ENCODE measurements at places on chromosomes 5 and 9.
A peak's percentile ranks its signal among the peaks of the same experiment; 100 is the strongest.

GRCh38 chr5:108727236-108727650, 20.5 kb upstream of the FER start:
- DNase-seq, result no peak

DNA sequence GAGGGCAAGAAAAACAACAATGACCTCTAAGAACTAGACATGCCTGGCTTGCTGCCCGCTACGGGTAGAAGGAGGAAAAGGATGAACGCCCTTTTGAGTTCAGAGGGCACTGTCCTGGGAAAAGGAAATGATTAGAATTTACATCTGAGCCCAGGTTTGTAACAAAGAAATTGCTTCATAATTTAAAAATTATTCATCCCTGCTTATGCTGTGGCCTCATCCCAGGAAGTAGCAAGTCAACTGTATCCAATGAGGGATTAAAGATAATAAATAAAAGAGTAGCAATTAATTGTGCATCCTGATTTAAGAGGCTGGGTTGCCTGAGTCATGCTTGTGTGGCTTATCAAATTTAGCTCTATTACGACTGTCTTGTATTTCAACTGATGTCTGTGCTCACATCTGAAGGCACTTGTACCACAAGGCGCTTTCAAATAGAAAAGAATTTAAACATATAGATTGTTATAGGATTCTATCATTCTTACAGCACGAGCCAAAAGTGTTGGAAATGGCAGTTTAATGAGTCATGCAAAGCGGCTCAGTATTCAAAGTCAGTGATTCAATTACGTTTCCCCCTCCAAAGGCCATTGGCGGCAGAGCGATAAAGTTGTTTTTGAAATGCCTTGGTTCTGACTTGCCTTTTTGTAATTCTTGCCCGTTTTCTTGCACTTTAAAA, 40.0 kb upstream of the DMRT1 start:
- DNase-seq, result no peak

DNA sequence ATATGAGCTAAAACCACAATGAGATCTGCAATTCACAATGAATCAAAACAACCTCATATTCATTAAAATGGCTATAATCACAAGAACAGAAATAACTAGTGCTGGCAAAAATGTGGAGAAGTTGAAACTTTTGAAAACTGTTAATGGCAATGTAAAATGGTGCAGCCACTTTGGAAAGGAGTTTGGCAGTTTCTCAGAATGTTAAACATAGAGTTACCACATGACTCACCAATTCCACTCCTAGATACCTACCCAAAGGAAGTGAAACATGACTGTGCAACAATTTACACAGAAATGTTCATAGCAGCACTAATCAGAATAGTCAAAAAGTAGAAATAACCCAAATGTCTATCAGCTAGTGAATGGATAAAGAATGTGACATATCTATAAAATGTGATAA, 862.2 kb downstream of the DTWD2 start:
- DNase-seq, result no peak

- DNase-seq, result no peak
Measured at GRCh38 chr5:154544646-154545045, 66.6 kb upstream of the HAND1 start.

- no peak for DNase-seq
Measured at GRCh38 chr9:116843863-116844620, 156.9 kb downstream of the TRIM32 start.

DNA sequence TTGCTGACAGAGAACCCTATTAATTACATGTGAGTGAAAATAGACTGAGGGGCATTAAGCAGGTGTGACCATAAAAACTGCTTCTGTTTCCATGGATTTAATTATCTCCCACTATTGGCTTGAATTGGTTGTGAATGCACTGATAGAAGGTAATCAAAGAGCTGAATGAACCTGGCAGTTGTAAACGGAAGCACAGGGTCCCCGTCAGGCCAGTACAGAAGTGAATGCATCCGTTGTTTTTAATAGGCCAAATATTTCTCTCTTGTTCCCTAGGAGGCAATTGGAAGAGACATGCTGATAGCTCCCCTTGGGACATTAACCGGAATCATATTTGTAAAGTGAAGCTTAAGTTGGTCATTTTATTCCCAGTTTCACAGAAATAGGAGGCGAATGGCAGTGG, 147.0 kb downstream of the CAVIN4 start:
- DNase-seq, result no peak

DNA sequence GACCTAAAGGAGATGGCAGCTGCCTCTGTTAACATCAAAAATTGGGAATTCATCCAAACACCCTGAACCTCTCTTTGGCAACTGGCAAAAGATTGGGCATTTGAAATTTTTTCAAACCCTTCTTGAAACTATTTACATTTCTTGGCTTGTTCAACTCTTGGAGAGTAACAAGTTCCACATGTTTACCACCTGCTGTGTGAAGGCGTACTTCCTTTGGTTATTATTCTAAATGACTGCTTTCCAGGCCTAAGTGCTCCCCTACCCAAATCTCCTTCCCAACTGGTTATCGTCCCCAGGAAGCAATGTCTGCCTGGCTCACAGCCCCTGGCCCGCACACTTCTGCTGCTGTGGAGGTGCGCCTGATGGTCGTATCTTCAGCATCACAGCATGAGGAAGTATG, 422.7 kb downstream of the DMAC1 start:
- DNase-seq, result no peak

DNA sequence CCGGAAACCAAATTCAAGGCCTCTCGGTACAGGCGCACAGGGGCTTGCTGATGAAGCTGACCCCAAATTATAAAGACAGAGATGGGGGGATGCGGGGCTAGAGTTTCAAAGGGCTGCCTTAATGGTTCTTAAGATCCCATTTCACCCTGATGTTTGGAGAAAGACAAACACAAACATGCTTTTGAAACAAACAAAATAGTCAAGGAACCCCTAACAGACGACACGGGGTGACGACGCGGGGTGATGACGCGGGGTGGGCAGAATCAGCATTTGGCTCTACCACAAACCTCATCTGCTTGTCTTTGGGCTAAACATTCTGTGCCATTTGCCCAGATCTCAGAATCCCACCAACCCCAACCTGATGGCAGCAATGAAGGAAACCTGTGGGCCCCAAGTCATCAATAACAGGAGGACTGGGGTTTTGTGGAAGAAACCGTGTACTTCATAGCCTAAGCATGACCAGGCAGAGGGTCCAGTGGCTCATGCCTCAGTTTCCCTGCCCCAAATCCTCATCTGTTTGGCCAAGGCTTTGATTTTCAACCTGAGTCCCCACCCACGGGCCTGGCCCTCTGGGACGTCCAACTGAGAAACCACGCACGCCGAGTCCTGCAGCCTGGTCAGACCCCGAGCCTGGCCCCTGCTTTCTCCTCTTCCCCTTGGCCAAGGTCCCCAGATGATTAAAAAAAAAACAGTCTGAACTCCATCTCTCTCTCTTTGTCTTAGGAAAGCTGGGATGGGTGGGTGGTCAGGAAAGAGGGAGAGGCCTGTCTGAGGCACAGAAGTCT, 148.5 kb downstream of the COL23A1 start:
- no peak for DNase-seq

- no peak for DNase-seq
Measured at GRCh38 chr9:126626127-126626925, 12.6 kb downstream of the LMX1B start.

- no peak for DNase-seq
Measured at GRCh38 chr5:131022811-131023497, 142.1 kb downstream of the HINT1 start.

DNA sequence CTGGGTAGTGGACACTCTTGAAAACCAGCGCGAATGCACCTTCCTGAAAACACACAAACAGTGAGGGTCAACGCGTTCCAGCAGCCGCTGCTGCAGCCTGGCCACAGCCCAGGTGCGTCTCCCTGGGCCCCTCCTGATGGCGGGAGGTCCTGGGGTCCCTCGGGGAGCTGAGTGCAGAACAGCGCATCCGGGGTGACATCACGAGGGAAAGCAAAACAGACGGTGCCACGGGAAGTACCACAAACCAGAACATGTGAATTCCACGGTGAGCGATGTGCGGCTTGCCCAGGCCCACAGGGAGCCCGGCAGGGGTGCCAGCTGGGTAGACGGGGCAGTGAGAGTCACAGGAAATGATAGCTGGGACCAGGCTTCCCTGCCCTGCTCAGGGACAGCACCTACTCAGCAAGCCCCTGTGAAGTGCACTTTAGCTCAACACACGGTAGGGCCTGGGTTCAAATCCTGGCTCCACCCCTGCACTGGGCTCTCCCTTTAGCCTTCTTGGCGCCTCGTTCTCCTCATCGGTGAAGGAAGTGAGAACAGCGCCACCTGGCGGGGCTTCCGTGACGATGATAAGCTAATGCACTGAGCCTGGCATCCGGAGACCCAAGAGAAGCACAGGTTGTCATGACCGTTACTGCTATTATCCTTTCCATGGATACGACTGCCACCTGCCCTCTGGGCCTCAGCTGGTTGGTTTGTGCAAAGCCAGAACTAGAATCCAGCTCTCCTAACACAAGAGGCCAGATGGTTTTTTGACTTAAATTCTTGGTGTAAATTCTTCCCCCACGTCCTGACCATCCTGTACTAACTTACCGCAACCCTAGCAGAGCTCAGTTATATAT, 24.6 kb downstream of the GFPT2 start:
- DNase-seq, result peak; percentile 72

GRCh38 chr5:139924294-139925215, 118.5 kb downstream of the NRG2 start:
- no peak for DNase-seq

GRCh38 chr9:120894321-120895148, 17.5 kb upstream of the PHF19 start:
- DNase-seq, result no peak

- DNase-seq, result no peak
Measured at GRCh38 chr5:17001428-17001827, 65.3 kb upstream of the MYO10 start.

- no peak for DNase-seq
Measured at GRCh38 chr5:60519372-60519771, 180.6 kb downstream of the DEPDC1B start.

DNA sequence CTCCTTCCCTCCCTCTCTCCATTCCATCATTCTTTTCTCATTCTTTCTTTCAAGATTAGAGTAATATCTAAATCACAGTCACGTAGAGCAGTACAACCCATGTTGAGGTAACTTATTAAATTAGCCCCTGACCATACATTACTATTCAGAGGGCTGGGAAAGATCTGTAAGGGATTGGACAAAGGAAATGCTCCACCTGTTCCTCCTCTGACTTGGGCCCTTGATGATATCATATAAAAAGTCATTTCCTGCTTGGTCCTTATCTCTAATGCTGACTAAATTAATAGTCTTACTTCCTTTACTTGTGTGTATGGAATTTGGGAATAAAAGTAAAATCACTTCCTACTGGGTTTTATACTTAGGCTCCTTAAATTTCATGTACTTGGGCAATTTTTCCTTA, 40.8 kb downstream of the SNX18 start:
- DNase-seq, result no peak

DNA sequence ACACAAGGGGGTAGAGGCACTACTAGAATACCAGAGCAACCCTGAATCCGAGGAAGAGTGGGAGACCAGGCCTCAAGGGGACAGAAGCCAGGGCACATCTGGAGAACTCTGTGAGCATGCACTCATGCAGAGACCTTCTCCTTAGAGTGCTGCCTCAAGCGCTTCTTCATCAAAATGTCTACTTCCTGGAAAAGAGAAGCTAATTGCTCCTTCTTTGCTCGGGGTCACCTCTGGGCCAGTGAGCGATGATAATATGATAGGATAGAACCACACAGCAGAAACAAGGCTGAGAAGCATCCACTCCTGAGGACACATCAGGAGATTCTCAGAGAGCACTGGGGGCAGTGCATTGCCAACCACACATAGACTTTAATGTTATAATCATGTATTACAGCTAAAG, 23.7 kb upstream of the LMNB1 start:
- DNase-seq, result no peak

DNA sequence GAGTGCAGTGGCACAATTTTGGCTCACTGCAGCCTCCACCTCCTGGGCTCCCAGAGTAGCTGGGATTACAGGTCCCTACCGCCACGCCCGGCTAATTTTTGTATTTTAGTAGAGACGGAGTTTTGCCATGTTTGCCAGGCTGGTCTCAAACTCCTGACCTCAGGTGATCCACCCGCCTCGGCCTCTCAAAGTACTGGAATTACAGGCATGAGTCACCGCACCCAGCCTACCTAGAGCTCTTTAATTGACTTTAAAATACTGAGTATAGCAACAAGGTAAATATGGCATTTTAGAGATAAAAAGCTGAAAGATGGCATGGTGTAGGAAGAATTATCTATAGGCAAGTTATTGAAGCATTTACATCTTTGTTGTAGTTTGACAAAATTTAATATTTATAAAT, 21.0 kb downstream of the APC start:
- DNase-seq, result no peak

DNA sequence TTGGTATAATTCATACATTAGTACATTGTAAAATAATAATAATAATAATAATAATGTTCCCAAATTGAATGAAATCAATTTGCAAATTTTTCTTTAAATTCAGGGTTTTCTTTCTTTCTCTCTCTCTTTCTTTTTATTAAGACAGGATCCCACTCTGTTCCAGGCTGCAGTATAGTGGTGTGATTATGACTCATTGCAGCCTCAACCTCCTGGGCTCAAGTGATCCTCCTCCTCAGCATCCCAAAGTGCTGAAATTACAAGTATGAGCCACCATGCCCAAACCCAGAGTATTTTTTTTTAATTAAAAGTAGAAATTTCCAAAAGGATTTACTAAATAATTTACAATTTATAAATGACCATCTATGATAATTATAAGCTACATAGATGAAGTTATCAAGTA, 117.7 kb downstream of the HOMER1 start:
- DNase-seq, result no peak

DNA sequence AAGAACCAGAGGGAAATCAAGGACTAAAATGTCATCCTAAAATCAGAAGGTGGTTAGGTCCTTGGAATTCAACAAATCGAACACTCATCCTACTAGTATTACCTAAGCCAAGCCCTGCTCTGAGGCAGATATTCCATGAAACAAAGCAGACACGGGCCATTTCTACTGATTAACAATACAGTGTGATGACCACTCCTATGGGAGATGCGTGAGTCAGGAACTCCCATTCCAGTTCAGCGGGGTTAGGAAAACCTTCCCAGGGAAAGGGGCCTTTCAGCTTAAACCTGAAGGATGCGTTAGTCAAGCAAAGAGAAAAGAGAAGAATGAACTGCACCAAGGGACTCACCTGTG, 117.8 kb upstream of the LHFPL2 start:
- DNase-seq, result no peak

GRCh38 chr5:72561148-72561972, 54.1 kb upstream of the ZNF366 start:
- DNase-seq, result no peak

DNA sequence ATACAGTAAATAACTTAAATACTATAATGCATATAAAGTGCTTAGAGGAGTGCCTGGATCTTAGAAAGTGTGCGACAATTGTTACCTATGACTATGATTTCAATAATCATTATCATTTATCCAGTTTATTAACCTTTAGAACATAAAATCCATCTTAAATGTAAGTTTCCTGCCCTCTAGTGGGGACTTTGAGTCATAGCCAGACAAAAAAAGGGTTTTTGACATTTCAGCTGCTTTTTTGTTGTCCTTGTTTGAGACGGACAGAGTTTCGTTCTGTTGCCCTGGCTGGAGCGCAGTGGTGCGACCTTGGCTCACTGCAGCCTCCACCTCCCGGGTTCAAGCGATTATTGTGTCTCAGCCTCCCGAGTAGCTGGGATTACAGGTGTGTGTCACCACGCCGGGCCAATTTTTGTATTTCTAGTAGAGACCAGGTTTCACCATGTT, 9.7 kb upstream of the C9orf152 start:
- DNase-seq, result peak; percentile 8

All from central memory CD4-positive, alpha-beta T cell (primary cell).